Osteoblast (primary cell): ENCODE measurements at places on chromosomes 13 and 19. TPM values are rescaled to one million over a fixed set of nuclear protein-coding genes. Genes with fewer than 3 reads are reported as not detected.

- DNase-seq = peak; percentile 81
Observed at GRCh38 chr19:15430526-15431120, 11.8 kb upstream of the AKAP8L start.

DNA sequence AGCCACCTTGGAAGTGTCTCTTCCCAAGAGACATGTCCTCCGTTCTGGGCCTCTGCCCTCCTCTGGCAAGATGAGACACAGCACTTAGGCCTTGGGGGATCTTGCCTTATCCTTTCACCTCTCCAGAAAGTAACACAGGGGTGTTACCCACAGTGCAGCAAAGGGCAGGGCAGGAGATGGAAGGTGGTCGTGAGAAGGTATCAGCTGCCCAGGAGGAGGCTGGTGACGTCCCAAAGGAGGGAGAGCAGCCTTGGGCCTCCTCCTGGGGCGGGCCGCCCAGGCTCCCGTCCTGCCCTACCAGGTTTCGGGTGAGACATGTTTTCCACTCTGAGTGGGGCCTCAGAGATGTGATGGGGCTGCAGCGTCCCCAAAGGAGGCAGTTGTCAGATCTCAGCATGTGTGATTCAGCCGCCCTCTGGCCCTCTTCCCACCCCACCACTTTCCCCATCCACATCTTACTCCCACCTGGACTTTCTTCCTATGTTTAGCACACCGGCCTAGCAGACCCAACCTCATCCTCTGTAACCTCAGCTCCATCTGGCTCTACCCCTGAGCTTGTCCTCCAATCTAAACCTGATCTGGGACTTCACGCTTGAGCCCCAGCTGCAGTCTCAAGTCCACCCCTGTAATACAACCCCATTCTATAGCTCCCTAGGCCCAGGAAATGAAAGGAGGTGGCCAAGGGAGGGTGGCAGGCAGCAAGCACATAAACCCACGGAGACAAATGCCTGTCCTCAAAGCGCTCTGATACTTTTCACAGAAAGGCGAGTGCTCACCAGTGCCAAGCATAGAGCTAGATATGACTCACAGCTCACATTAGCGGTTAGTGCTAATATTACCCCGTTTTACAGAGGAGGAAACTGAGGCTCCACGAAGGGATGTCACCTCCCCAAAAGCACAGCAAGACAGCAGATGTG lies 9.3 kb downstream of the POU2F2 start:
- peak; percentile 83 for DNase-seq

The CEACAM16 gene
- under 0.01 TPM in 1 of 2 replicates, not detected in the other for total RNA-seq

GRCh38 chr13:91292630-91293221 lies 54.8 kb upstream of the MIR17HG start:
- no peak for DNase-seq

- DNase-seq = no peak
Observed at GRCh38 chr19:51503896-51504295, 2.3 kb upstream of the SIGLEC12 start.

- no peak for DNase-seq
Observed at GRCh38 chr13:112574834-112575613, 12.9 kb downstream of the TUBGCP3 start.

- no peak for DNase-seq
Observed at GRCh38 chr19:1316466-1316865, 30.8 kb downstream of the EFNA2 start.

DNA sequence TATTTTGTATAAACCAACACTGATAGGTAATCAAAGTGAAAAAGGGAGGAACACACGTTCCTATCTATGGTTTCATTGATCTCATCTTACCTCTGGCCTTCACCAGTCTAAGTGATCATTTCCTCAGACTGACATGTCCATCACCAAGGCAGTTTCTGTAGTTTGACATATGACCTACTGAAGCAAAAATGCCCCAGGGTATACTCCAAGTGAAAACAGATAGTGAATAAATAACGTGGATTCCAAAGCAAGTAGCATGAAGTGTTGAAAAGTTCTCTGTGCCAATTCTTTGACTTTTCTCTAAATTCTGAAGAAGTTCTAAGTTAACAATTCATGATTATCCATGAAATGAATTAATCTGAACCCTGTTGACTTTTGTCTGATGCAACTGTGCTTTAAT lies 334.2 kb upstream of the SGCG start:
- DNase-seq = no peak

- no peak for DNase-seq
Observed at GRCh38 chr13:58080806-58081205, 449.3 kb downstream of the PCDH17 start.

DNA sequence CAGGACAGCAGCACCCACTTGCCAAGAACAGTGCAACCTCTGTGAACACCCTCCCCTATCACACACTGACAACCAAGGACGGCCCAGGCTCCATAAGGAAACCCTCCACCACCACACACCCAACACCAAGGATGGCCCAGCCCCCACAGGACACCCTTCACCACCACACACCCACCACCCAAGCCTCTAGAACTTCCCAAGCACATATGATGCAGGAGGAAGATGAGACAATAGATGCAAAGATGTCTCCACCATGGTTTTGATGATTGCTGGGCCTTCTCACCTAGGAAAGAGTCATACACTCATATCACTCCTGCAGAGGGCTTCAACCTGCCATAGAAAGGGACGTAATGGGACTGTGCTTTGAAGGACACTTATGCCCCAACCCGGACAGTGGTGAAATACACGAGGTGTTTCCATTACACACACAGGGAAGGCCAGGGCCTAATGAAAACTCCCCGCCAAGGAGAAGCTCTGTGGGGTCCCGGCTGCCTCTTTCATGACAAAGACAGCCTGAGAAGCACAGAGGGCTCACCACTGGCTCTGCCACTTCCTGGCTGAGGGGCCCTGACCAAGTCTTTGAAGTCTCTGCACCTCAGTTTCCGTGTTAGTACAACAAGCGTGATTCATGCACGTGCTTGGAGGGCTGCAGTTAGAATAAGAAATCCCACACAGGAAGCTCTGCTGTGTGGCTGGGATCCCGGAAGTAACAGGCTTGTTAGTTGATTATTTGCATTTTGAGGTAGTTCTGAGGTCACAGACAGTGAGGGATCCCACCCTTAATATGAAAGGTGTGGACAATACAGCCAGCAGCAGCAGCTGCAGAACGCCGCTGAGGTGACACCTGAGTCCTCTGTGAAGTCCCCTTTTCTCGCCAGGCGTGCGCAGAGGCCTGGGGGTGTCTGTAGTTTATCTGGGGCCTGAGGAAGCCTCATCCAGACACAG lies 61.9 kb upstream of the ATP12A start:
- DNase-seq = no peak

The IGSF23 gene
- not detected in 2 replicates for total RNA-seq

GRCh38 chr13:94454334-94454733 lies 25.1 kb downstream of the DCT start:
- no peak for DNase-seq

DNA sequence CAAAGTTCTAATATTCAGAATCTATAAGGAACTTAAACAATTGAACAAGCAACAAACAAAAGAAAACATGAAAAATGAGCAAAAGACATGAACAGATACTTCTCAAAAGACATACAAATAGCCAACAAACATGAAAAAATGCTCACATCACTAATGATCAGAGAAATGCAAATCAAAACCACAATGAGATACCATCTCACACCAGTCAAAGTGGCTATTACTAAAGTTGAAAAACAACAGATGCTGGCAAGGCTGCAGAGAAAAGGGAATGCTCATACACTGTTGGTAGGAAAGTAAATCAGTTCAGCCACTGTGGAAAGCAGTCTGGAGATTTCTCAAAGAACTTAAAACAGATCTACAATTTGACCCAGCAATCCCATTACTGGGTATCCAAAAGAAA lies 74.3 kb downstream of the CRYL1 start:
- DNase-seq = no peak

DNA sequence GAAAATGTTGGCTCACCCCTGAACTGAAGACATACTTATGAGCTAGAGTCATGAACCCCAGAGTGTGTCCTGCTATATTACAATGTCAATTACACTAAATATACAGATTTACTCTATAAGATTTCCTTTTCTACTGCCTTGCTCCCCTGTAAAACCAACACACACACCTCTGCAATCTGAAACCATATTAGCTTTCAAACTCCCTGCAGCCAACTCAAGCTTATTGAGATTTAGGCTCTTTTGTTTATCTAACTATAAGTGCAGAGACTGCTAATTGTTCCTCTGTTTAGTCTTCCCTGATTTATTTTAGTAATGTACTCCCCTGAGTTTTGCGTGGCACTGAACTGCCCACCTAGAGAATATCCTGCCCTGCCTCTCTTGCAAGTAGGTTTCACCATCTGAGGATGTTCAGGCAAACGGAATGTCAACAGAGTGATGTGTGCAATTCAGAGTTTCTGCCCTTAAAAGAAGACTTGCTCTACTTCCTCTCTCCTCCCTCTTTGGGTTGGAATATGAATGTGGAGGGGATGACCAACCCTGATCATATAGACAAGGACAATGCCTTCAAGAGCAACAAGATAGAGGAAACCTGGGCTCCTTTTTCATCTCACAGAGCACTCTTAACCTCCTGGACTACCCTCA lies 22.3 kb downstream of the FAM216B start:
- no peak for DNase-seq

DNA sequence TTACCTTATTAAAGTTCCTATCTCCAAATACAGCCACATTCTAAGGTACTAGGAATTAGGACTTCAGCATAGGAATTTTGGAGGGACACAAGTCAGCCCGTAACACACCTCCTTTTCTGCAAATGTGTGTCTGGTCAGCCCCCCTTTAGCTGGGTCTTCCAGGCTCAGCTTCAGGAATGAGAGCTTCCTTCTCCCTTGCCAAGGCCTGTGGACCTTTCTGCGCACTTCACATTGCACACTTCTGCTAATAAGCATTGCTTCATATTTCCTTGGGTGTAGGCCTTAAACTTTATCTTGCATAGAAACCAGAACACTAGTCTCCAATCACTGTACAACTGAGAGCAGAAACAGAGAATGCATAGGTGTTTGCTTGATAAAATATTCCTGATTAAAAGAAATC lies 4.5 kb upstream of the STK24 start:
- DNase-seq = peak; percentile 67

- DNase-seq = no peak
Observed at GRCh38 chr13:80548915-80549314, 208.0 kb upstream of the SPRY2 start.

GRCh38 chr13:102045731-102046130 lies 356.1 kb downstream of the FGF14 start:
- no peak for DNase-seq

DNA sequence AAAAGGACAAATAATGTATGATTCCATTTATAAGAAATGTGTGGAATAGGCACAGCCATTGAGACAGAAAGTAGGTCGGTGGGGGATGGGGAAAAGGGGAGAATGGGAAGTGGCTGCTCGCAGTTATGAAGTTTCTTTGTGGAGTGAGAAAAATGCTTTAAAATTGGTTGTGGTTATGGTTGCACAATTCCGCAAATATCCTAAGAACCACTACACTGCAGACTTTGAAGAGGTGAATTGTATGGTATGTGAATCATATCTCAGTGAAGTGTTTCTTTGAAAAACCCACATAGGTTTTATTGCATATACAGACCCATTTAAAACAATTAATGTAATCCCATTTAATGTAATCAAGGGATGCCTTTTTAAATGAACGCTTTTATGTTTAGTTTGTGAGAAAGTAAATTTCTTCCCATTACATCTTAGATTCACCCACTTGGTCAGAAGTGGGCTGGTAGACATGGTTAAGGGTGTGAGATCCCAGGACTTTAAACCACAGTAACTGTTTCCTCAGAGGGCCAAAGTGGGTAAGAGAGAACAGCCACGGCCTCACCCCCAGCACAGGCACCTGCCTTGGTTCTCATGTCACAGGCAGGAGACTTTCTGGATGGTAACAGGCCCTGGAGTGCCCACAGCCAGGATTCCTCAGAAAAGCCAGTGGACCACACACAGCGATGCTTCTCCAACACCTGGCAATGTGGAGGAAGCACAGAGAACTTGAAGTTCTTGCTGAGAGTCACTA lies 119.3 kb upstream of the GJB6 start:
- peak; percentile 72 for DNase-seq

DNA sequence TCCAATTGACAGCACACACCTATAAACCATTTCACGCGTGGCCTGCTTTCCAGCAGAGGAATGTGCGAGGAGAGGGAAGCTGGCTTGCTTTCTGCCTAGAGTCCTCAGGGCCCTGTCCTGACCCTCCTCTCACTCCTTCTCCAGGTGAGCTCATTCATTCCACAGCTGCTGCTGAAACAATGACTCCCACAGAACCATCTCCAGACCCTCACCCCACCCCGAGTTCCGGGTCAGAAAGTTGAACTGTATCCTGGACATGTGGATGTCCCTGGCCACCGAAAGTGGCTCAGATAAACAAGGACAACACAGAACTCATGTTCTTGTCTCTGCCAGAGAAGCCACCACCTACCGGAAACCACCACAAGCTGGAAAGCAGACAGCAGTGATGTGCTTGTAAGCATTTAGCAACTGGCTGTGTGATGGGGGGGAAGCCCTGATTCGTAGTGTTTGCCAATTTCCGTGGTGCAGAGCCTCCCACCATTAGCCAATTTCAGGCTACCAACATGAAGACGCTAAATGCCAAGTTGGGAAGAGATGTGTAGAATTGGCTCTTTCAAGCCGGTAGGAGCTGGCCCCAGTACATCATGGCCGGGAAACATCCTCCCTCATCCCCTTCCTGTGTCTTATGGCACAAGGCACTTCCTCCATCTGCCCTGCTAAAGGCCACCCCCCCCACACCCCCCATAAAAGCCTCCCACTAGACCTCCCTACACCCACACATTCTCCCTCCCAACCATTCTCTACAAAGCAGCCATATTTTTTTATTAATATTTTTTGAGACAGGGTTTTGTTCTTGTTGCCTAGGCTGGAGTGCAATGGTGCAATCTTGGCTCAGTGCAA lies 5.0 kb downstream of the SYCE2 start:
- peak; percentile 67 for DNase-seq

DNA sequence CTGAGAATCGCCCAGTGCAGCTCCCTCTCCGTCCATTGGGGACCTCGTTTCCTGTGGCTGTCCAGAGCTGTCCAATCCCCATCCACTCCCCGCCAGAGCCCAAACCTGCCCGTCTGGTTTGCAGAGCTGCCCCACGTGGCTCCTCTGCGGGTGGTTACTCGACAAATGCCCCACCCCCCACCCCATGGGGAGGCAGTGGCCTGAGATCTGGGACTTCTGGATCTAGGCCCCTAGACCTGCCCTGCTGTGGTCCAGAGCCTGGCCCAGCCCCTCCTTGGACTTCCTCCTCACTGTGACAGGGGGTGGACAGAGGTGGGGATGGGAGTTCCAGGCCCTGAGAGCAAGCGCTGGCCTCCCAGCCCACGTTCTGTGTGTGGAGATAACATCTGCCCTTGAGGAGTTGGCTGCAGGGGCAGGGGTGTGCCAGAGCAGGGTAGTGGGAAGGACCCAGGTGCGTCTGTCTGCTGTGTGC lies 29.1 kb downstream of the PAK4 start:
- DNase-seq = peak; percentile 69

- DNase-seq = no peak
Observed at GRCh38 chr13:68888832-68889231, 1218.8 kb upstream of the ATXN8OS start.

The PLIN5 gene
- 0.36 TPM in 1 of 2 replicates, not detected in the other for total RNA-seq

GRCh38 chr13:29484796-29485195 lies 110.7 kb downstream of the SLC7A1 start:
- no peak for DNase-seq

- DNase-seq = no peak
Observed at GRCh38 chr19:38020311-38020710, 113.3 kb downstream of the SIPA1L3 start.

The CD70 gene
- 0.29 TPM in 1 of 2 replicates, not detected in the other for total RNA-seq
